NCI-H187 treated with DMSO at 0.1 percent for 48 hours (cell line): ENCODE measurements at places on chromosomes 13 and 19.

DNA sequence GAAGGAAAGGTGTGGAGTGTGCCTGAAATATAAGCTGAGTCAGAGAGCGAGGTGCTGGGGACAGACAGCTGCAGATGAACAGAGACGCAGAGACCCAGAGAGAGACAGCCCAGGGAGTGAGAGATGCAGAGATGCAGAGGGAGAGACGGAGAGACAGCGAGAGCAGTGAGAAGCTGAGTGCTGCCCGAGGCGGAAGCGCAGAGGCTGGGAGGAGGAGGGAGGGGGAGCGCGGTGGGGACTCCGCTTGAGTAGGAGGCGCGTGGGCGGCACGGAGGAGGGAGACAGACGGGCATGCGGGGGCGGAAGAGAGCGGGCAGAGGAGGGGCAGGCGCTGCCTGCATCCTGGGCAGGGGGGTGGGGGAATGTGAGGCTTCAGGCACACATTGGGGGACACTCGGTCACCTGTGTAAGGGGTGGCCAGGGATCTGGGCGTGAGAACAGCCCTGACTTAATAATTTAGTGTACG, 25.7 kb downstream of the SLC8A2 start:
- no peak for DNase-seq

GRCh38 chr19:16400911-16401591, 70.7 kb downstream of the EPS15L1 start:
- DNase-seq = no peak

- DNase-seq = no peak
Measured at GRCh38 chr19:46410205-46411087, 2.9 kb downstream of the CCDC8 start.

DNA sequence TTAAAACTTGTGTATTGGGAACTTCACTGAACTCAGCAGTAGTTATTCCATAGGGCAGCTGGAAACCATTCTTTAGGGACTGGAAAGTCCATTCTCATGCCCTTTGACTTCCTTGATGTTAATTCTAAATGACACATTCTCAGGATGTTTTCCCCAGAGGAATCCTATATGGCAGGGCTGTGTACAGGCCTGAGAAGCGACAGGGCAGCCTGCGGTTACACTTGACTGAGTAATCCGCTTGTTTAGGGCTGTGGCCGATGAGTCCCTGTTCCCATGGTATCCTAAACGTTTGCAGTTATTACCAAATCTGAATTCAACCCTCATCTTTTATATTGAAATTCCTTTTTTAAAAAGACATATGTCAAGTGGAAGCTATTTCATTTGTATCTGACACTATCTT, 83.5 kb downstream of the COL4A2 start:
- no peak for DNase-seq

DNA sequence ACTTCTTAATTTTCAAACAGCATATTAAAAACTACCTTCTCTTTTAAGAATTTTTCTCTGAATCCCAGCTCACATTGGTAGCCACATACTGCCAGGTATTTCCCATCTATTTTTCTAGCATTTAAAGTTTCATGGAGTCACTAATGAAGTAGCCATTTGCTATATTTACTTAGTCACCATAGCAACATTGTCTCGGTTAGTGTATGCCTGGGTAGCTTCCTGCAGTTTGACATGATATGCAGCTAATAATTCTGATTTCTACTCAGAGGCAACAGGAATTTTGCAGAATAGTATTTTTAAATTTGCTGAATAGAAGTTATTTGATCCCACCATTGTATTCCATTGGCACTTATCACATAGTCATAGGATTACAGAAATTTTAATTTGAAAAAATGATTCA, 30.9 kb upstream of the KCTD4 start:
- no peak for DNase-seq

DNA sequence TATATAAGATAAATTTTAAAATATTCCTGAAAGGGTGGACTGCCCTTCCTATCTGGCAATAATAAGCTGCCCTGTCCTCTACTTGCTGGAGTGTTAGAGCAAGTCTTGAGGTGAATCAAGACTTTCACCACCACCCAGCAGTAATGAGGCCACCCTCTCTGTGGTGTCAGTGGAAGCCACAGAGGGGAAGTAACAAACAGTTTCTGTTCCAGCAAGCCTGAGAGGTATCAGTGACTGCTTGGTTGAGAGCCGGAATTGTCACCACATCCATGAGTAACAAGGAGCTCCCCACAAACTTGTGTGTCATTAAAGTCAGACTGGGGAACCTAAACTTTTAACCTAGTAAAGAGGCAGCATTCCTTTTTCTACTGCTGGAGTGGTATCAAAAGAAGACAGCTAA, 532.7 kb upstream of the SPRY2 start:
- DNase-seq = no peak

- no peak for DNase-seq
Measured at GRCh38 chr13:67860315-67860714, 630.2 kb upstream of the PCDH9 start.

DNA sequence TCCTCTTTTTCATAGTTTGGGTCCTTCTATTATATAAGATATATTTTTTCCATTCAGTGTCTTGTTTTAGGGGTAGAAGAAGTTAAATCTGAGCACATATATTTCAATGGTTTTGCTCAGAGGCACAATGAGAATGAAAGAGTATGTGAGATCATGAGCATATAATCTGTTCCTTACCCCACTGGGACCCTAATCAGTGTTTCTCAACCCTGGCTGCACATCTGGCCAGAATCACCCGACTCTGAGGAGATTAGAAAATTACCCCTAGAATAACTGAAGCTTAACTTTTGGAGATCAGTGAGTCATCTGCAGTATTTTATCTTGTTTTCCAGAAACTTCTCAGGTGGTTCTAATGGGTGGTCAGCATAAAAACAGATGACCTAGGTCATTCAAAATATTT, 782 bp downstream of the CYSLTR2 start:
- DNase-seq = no peak

- no peak for DNase-seq
Measured at GRCh38 chr13:85601526-85601925, 197.7 kb downstream of the SLITRK6 start.
